ENCODE measurements at places on chromosomes 16 and 17. TPM values are rescaled to one million over a fixed set of nuclear protein-coding genes. Genes with fewer than 3 reads are reported as not detected.

ABCA9 gene
- total RNA-seq: not detected

RPRML gene
- total RNA-seq: not detected

TPSB2 gene
- not detected for total RNA-seq

SLC16A6 gene
- total RNA-seq: 11.0 TPM

IGSF6 gene
- total RNA-seq: not detected

TEKT3 gene
- total RNA-seq: not detected

TLCD2 gene
- total RNA-seq: 0.14 TPM

C16orf46 gene
- 0.47 TPM for total RNA-seq

ADAP2 gene
- 0.14 TPM for total RNA-seq

PRDM7 gene
- not detected for total RNA-seq

FBXO31 gene
- total RNA-seq: 34.7 TPM

SHISA6 gene
- total RNA-seq: not detected

TNP2 gene
- not detected for total RNA-seq

EPX gene
- not detected for total RNA-seq

KRT27 gene
- total RNA-seq: not detected

TBC1D3K gene
- total RNA-seq: not detected

HP gene
- total RNA-seq: not detected

ABCC6 gene
- not detected for total RNA-seq

LLGL2 gene
- 32.7 TPM for total RNA-seq

SLC22A31 gene
- not detected for total RNA-seq

KRTAP4-9 gene
- total RNA-seq: not detected

CDRT15 gene
- total RNA-seq: not detected

EVPLL gene
- not detected for total RNA-seq

NPIPA5 gene
- not detected for total RNA-seq

RGS11 gene
- total RNA-seq: not detected

GLP2R gene
- not detected for total RNA-seq

MTSS2 gene
- 28.4 TPM for total RNA-seq

CSH1 gene
- total RNA-seq: not detected

DCTN5 gene
- total RNA-seq: 53.6 TPM

SGCA gene
- 0.25 TPM for total RNA-seq

CBX2 gene
- total RNA-seq: 0.14 TPM

COG1 gene
- total RNA-seq: 95.6 TPM

LRRC75A gene
- total RNA-seq: 1.7 TPM

RHOT2 gene
- total RNA-seq: 163 TPM

GNGT2 gene
- 4.1 TPM for total RNA-seq

ZDHHC1 gene
- not detected for total RNA-seq

SULT1A4 gene
- 3.6 TPM for total RNA-seq

TCF25 gene
- 421 TPM for total RNA-seq

NPTX1 gene
- total RNA-seq: 0.06 TPM

SLFN12L gene
- total RNA-seq: 41.4 TPM

RNF222 gene
- total RNA-seq: 1.2 TPM

MYH1 gene
- total RNA-seq: not detected

CD300LF gene
- total RNA-seq: not detected

PMFBP1 gene
- total RNA-seq: 0.50 TPM

DOC2A gene
- total RNA-seq: not detected

TM4SF5 gene
- not detected for total RNA-seq

PRRT2 gene
- 1.6 TPM for total RNA-seq

C1QTNF1 gene
- 0.78 TPM for total RNA-seq

CFAP119 gene
- 2.7 TPM for total RNA-seq

PTX4 gene
- total RNA-seq: not detected

BCL6B gene
- not detected for total RNA-seq

Data from CD8-positive, alpha-beta T cell (primary cell).